Colonic mucosa (tissue), 4 donors: ENCODE measurements at places on chromosomes 1 and 21.

GRCh38 chr1:166353213-166353612 lies 186.4 kb upstream of the FAM78B start:
- no peak for DNase-seq

DNA sequence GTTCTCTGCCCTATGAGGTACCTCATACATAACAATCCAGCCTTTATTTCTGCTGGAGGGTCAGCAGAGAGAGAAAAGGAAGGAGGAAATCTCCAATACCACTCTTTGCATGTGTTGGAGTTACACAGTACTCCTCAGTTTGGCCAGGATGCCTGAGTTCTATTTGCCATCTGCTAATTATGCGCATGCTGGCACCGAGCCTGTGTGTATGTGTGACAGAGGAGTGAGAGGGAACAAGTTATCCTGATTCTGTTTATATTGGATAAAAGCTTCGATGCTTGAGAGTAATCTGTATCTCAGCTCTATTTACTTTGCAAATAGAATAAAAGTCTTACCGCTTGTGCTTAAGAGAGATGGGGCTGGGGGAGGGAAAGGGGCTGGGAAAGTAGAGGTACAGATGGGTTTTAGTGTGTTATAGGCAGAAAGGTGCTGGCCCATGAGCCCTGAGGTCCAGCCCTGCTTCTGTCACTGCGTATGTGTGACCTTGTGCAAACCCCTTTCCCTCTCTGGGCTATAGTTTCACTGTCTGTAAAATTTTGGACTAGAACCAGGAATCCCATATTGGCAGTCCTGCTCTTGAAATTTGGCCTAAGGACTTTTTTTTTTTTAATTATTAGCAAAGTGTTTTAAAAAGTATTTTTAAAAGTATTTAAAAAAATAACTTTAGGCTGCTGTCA lies 54.5 kb upstream of the PLXNA2 start:
- peak; percentile 63 for DNase-seq

- no peak for DNase-seq
Observed at GRCh38 chr1:248029770-248030169, at the start of gene OR2L2. OR2L2 (plus strand) TSS chr1:248030070; CDS start chr1:248038268, 8,198 bp downstream.

DNA sequence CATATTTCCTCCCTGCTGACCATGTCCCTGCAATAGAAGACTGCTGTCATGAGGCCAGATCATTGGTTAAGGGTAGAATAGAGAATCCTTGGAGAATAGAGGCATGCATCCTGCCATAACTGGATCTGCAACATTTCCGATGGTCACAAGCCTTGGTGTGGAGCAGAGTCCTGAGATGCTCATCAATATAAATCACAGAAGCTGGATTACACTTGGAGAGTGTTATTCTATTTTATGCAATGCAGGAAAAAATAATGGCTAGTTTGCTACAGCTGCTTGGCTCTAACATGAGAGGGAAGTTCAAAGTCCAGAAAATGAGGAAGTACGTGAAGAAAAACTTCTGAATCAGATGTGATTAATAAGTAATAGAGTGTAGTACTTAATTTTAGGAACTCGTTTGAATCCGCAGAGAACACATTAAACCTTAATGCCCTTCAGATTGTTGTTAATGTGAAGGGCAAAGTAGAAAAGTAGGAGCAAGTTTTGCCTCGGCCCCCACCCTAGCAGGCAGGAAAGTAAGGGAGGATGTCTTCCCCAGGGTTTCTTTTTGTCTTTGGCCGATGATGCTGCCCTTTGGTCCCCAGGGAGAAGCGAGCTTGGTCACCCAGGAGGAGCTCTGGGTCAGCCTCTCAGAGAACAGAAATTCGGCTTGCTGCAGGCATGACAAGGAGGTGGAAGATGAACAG lies 59.5 kb downstream of the KCNK1 start:
- DNase-seq: no peak

GRCh38 chr1:28579401-28579800 lies 12.7 kb upstream of the RAB42 start:
- no peak for DNase-seq

- DNase-seq: no peak
Observed at GRCh38 chr1:112346801-112347350, 49.1 kb upstream of the CTTNBP2NL start.

DNA sequence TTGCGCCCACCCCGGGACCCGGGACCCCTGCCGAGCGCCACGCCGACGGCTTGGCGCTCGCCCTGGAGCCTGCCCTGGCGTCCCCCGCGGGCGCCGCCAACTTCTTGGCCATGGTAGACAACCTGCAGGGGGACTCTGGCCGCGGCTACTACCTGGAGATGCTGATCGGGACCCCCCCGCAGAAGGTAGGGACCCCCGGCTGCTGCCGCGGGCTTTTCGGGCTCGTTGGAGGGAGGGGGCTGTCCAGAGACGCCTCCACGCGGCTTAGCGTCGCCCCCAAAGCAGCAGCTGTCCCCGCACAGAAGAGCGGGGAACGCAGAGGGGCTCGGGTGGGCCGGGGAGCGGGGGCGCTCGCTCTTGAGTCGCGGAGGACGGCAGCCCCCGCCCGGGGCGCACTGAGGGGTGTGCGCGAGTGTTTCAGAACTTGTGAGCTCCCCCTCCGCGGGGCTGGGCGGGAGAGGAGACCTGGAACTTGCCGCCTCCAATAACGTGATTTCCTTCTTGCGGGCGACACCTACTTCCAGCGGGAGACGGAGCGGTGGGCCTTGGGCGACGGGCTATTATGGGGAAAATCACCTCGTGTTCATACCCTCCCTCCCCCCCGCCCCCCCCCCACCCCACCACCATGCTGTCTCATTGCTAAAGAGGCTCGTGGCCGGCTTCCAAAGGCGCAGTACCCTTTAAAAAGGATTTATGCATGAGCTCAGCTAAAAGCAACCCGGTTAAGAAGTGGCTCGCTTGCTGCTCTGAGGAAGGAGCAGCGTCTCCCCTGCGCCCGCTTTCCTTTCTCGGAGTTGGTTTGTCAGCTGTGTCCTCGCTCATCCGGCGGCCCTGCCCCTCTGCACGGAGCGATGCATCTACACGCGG lies 664 bp downstream of the BACE2 start:
- DNase-seq: peak; percentile 67

DNA sequence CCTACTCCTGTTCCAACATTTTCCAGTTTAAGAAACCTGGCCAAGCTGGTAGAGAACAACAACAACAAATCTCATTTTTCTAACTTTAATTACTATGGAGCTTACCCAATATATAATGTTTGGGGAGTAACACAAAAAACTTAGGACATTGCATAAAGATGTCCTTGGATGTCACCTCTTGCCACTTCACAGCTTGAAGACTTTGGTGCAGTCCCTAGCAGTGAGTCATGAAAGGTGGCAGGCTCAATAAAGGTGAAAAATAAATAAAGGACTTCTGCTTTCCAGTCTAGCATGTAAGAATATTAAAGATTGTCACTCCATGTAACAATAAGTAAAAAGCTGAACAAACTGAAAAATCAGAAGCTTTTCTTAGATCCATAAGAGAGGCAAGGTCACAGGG lies 17.6 kb upstream of the SELP start:
- no peak for DNase-seq

DNA sequence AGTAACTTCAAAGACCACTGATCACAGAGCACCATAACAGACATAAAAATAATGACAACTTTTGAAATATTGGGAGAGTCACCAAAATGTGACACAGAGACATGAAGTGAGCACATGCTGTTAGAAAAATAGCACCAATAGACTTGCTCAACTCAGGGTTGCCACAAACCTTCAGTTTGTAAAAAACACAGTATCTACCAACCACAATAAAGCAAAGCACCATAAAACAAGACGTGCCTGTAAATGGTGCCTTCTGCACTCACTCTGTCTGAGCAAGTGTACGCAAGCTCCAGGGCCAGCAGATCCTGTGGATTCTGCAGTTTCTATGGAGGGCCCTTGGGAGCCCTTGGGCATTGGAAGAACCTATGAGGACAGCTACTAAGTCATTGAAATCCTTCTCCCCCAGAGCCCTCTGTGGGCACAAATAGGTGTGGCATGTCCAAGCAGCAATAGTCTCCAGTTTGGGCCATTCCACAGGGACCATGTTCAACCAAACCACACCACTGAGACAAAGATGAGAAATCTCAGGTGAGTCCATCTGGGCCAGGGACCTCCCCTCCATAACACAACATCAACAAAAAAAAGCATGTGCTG lies 116.9 kb upstream of the RAB4A start:
- no peak for DNase-seq

GRCh38 chr1:220772846-220773245 lies 13.9 kb upstream of the MTARC1 start:
- DNase-seq: no peak

GRCh38 chr1:59788825-59789224 lies 25.9 kb upstream of the HOOK1 start:
- no peak for DNase-seq

DNA sequence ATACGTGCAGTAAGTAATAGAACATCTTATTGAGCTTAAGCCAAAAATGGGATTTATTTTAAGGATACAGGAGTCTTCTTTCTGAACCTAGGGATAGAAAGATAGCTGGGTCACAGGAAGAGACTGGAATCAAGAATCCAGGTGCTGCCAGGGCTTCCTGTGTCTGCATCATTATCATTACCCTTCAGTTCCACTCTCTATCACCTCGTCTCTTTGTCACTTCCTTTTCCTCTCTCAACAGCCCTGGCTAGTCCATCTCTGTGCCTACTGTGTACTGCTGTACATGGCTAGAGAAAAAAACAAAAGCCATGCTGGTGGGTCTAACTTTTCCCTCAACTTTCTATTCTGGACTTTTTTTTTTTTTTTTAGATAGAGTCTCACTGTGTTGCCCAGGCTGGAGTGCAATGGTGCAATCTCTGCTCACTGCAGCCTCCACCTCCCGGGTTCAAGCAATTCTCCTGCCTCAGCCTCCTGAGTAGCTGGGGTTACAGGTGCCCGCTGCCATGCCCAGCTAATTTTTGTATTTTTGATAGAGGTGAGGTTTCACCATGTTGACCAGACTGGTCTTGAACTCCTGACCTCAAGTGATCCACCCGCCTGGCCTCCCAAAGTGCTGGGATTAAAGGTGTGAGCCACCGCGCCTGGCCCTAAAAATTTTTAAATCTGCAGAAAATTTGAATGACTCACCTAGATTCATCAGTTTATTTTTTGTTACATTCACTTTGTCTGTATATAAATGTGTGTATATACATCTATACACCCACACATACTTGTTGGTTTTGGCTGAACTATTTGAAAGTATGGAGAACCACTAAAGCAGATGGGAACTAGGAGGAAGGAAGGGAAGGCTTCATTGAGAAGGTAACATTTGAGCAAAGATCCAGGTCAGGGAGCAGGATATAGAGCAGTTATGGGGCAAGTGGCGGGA lies 31.9 kb downstream of the UBE4B start:
- DNase-seq: no peak

DNA sequence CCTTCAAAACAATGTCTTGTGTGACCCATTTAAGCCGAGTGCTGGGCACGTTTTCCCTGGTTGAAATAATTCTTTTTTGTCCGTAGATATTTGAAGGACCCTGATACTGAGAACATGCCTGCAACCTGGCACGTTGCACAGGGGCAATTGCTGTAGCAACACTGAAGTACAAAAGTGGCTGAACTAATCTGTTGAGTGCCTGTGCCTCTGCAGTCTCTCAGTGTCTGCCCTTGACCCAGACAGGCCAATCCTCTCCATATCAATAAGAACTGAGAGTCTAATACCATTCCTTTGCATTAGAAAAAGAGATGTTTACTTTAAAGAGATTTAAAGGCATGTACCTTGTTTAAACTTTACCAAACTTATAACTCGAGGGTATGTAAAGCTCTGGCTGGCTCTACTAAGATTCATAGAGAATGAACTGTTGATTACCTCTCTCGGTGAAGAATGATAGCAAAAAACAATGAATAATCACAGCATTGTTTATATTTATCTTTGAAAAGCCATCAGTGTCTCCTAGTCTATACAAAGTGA lies 2.4 kb downstream of the GREM2 start:
- DNase-seq: no peak

GRCh38 chr1:32335535-32335789 lies 571 bp downstream of the MARCKSL1 start:
- DNase-seq: no peak

DNA sequence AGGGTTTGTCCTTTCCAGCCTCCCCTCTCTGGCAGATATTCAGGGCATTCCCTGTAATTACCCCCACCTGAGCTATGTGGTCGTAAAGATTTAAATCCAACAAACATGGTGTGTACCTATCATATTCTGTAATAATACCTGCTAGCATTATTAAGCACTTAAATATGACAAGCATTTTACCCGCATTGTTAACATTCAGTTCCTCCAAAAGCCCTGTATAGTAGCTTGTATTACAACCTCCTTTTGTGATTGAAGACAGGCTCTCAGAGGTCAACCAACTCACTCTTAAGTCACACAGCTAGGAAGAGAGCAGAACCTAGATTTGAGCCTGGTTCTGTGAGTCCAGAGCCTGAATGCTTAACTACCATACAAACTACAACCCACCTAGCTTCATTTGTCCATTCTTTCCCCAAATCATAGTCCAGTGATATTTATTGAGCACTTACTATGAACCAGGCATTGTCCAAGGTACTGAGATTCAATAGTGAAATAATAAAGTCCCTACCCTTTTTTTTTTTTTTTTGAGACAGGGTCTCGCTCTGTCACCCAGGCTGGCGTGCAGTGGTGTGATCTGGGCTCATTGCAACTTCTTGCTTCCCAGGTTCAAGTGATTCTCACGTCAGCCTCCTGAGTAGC lies 13.8 kb upstream of the KDM4A start:
- DNase-seq: no peak

- no peak for DNase-seq
Observed at GRCh38 chr1:215267495-215267894, 185.0 kb downstream of the KCNK2 start.

GRCh38 chr21:21137986-21138385 lies 139.8 kb downstream of the NCAM2 start:
- DNase-seq: no peak

GRCh38 chr1:3772715-3773571 lies at the start of gene SMIM1:
SMIM1 (plus strand) TSS chr1:3772749; CDS start chr1:3775374, 2,625 bp downstream.
- DNase-seq: no peak

DNA sequence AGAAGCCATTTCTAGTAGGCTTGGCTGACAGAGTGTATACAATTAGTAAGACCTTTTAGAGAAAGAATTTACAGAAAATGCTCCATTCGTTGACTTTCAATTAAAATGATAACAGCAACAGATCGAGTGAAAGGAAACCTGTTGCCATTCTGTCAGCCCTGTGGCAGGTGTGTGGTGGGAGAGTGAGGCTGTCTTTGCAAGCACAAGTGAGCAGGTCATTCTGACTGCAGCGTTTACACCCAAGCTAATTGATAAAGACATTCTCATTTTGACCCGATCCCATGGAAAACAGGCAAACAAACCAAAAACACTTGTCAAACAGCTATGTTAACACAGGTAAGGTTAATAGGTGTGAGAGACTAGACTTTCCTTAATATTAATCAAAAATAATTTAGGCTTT lies 257.3 kb downstream of the PTBP2 start:
- no peak for DNase-seq

GRCh38 chr1:12161662-12162458 lies 4.9 kb upstream of the TNFRSF1B start:
- peak; percentile 92 for DNase-seq

- DNase-seq: no peak
Observed at GRCh38 chr1:23646091-23646490, 45.5 kb upstream of the RPL11 start.

- DNase-seq: no peak
Observed at GRCh38 chr21:33608559-33608958, 20.1 kb upstream of the DONSON start.

DNA sequence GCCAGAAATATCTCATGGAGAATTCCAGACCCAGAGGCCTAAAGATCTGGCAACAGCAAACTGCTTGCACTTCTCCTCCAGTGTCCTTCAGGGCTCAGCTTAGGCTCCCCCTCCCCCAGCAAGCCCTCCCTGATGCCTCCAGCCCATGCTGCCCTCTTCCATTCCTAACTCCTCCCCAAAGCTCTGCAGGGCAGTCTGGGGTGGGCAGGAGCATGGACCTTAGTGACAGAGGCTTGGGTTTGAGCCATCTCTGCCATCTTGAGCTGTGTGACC lies 436.8 kb downstream of the PTPRU start:
- DNase-seq: peak; percentile 4
